ENCODE measurements at places on chromosomes 6 and 20.
A peak's percentile ranks its signal among the peaks of the same experiment; 100 is the strongest.

- no peak for DNase-seq
Observed at GRCh38 chr20:59788196-59788735, 145.2 kb downstream of the SYCP2 start.

DNA sequence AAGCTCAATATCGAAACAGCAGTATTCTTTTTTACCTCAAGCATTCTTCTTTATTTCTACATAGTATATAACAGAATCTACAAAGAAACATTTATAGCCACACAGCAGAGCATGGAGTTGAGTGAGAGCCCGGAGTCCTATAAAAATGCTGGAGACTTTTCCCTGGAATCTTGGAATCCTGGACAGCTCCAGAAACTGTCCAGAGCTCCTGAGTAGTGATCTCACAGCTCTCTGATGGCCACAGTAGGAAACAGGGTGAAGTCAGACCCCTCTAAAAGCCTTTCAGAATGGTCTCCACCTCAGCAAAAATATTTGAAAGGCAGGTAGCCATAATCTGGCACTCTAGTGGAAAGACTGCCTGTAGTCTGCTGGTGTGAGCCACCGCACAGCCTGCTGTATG, 149.3 kb upstream of the STXBP5 start:
- DNase-seq = no peak

- DNase-seq = no peak
Observed at GRCh38 chr6:143937668-143937970, 70.4 kb downstream of the PLAGL1 start.

GRCh38 chr20:53245574-53245973, 273.4 kb downstream of the TSHZ2 start:
- no peak for DNase-seq

DNA sequence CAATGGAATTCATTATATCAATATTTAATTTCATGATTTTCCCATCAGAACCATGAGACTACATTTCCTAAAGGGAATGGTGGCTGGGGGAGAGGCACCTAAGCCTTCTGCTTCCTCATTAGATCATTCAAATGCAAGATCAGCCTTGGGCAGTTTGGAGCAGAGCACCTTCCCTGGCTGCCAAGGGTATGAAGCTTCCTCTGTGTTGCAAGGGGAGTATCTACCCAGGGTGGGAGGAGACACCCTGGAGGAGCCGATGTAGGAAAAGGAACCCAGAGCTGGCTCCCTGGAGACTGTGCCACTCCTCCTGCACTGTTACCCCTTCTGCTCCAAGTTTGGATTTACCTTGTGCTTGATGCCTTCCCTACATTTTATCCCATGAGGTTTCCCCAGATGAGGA, 299.7 kb upstream of the PRDM1 start:
- DNase-seq = no peak

GRCh38 chr6:71584712-71585436, 296.3 kb downstream of the OGFRL1 start:
- no peak for DNase-seq

DNA sequence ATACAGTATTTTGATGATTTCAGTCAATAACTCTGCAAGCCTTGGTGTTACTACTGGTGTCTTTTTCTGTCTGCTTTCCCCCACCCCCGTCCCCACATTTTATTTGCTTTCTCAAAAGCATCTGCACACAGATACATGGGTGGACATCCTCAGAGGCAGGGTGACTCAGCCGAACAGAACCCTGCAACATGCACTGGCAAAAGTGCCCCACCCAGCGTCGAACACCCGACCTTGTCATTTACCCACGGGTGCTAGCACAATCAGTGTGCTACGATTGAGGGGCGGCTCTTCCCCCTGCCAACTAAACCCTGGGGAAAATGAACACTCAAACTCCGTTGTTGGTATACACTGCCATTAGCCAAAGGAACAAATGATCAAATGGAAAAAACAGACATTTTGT, 115.9 kb upstream of the NAA20 start:
- DNase-seq = no peak

DNA sequence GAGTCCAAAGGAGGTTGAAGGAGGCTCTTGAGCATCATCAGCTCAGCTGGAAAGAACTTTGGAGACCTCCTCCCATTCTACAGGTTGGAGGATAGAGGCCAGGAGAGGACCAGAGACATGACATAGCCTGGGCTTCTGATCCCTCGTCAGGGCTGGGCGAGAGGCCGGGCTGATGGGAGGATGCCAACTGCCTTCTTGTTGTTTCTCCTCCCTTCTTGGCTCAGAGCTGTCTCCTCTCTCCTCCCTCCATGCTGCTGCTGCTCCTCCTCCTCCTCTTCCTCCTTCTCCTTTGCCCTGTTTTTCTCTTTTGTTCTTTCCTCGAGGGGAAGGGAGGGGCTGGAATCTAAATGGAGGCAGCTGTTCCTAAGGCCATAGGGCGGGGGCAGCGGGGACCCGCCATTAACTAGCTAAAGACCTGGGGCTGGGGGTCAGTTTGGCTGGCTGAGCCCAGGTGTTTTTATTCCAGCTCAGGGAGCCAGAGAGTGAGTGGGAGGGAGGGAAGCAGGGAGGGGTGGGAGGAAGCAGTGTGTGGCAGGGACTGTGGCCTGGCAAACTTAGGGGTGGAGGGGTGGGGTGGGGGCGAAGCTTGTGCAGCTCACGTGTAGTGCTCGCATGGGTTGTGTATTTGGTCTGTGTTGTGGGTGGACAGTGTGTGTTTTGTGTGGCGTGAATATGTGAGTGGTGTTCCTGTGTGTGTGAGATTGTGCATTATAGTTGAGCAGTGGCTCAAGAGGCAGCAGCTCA, 84.8 kb downstream of the CD40 start:
- no peak for DNase-seq

- peak; percentile 13 for DNase-seq
Observed at GRCh38 chr6:141463237-141463977, 669.3 kb upstream of the GJE1 start.

- no peak for DNase-seq
Observed at GRCh38 chr6:122788663-122789181, 336 bp upstream of the SMPDL3A start.

GRCh38 chr6:10685092-10685915, 9.1 kb downstream of the C6orf52 start:
- DNase-seq = no peak
